ENCODE measurements at places on chromosomes 2 and 18.

GRCh38 chr2:176103742-176104315 lies 3.3 kb upstream of the HOXD11 start:
- DNase-seq: no peak

DNA sequence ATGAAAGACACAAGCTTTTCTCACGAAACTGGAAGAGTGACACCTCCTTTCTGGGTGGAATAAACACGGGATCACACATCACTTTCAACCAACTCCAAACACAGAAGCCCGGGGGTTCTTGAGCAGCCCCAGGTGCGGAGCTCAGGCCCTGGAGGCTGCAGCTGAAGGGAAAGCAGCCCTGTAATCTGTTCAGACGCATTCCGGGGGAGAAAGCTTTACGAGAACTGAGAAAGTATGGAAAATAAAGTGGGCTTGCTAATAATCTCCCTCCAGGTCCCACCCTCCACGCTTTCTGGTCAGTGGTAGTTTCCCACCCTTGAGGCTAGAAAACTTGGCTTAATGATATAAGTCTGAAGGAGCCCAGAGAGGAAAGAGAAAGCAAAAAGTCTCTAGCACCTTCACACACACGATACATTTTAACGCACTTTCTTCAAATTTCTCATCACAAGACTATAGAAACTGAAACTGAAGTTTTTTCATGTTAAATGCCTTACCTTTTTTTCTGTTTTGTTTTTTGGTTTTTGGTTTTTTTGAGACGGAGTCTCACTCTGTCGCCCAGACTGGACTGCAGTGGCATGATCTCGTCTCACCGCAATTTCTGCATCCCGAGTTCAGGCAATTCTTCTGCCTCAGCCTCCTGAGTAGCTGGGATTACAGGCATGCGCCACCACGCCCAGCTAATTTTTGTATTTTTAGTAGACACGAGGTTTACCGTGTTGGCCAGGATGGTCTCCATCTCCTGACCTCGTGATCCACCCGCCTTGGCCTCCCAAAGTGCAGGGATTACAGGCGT lies 141.3 kb downstream of the AFF3 start:
- DNase-seq: no peak

- no peak for DNase-seq
Observed at GRCh38 chr2:127611076-127611925, 34.7 kb upstream of the GPR17 start.

- DNase-seq: no peak
Observed at GRCh38 chr2:42874949-42875801, 82.8 kb upstream of the HAAO start.

DNA sequence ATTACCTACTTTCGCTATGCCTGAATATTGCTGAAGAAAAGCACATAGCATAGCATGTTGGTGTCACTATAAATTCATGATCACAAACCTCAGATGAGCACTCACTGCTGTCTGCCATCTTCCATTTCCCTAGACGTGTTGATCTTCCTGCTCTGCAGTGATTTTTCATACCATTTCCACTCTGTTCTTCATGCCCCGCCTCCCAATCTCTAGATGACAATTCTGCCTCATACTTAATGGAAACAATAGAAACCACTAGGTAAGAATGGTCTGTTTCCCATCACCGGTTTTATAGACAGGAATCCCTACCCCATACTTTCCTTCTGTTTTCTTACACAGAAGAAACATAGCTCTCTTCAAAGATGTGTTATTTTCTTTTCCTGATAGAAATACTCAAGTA lies 63.8 kb downstream of the PIK3C3 start:
- no peak for DNase-seq

- no peak for DNase-seq
Observed at GRCh38 chr2:189347540-189347939, 93.7 kb upstream of the WDR75 start.

DNA sequence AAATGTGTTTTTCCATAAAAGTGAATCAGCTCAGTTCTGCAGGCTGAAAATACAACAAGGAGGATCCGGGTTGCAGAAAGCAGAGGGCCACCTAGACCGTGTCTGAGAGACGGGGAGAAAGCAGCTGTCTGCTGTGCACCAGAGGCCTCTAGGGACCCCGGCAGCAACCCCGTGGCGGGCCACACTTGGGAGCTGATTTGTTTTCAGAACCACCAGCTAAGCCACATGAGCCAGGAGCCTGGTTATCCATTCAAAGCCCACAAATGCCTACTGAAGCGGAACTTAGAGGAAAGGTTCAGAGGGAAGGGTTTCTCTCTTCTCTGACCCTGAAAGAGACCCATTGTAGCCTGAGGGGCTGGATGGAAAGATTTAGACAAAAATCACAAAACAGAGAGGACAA lies 28.4 kb upstream of the ID2 start:
- DNase-seq: no peak

- no peak for DNase-seq
Observed at GRCh38 chr2:73007991-73008765, 63.3 kb downstream of the SFXN5 start.

DNA sequence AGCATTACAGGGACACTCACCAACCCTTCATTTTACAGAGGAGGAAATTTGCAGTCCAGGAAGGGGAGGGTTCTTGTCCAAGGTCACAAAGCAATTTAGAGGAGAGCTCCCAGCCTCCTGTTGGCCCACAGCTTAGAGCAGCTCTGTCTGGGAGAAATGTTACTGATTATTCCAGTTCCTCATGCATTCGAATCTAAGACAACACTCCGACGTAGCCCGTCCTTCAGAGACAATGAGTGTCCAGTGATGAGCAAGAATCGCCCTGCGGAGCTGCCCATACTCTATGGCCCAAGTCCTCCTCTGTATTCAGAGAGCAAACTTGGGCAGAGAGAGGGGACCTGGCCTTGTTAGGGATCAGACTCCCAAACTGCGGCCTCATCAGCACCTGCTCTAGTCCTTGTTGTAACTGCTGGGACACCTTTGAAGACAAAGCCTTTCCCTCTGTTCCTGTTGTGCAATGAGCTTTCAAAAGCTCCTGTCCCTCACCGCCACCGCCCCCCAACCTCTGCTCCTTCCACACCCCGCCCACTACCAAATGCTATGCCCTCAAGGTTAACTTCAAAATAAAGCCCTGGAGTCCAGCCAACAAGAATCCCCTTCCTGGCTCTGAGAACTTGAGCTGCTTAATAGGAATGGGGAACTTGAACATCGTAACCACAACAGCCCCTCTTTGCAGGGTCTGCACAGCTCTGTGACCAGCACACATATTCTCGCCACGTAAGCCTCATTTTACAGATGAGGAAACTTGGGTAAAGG lies 234.8 kb upstream of the SMAD2 start:
- DNase-seq: no peak

- DNase-seq: no peak
Observed at GRCh38 chr2:152126664-152127063, 27.8 kb upstream of the CACNB4 start.

- no peak for DNase-seq
Observed at GRCh38 chr2:209389171-209389618, 34.7 kb upstream of the MAP2 start.

GRCh38 chr18:73990258-73990657 lies 157.4 kb downstream of the FBXO15 start:
- no peak for DNase-seq

GRCh38 chr18:11500153-11501122 lies 109.0 kb upstream of the SLC35G4 start:
- no peak for DNase-seq

DNA sequence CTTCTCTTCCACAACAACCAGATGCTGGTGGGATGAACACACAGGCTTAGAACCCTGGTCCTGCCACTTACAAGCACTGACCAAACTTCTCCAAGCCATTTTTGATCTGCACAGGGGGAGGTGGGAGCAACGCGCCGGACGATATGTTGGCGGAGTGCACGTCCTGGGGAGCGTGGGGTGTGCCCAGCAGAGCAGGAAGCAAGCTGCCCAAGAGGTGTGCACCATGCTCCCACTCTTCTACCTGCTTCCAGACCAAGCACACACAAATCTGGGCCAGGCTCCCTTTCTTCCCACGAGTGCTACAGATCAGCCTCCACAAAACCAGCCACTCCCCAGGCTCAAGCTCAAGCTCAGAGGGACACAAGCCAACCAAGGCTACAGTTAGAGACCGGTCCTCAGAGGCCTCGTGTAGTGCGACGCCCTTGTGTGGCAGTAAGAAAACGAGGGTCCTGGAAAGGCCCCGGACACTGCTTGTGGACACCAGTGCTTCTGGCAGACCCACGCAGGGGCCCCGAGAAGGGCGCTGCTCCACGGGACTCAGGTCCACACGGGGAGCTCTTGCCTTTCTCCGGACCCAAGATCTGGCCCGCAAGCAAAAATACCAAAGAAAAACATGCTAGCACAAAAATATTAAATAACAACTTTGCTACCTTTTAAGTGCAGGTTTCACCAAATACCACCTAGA lies 52.0 kb downstream of the ANO7 start:
- no peak for DNase-seq

DNA sequence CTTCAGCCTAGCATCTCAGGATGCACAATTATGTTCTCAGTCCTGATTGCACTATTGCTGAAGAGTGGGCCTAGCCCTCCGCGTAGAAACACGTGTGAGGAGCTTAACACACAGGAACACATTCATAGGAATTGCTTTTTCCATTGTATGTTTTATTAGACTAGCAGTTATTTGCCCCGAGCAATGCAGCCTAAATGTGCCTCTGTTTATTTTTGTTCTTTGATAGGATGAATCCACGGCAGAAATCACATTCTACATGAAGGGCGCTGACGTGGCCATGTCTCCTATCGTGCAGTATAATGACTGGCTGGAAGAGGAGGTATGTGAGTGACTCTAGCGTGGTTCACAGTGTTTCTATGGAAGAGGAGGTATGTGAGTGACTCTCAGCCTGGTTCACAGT lies 65.9 kb upstream of the NFATC1 start:
- DNase-seq: no peak

DNA sequence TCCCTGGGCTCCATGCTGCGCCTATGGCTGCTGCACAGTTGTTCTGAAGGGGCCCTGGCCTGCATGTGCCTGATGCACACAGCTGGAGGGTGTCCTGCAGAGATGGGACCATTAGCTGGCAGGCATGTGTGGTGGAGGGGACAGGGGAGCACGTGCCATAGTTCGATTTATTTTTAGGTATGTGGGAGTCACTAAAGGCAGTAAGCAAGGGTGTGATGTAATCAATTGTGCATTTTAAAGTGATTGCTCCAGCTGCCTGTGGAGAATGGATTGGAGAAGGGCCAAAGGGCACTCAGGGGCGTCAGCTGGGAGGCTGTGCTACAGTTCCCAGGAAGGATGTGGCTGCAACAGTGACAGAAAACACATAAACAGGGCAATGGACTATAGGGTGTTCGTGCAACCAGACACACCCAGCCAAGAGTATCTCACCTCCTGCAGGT lies 205.1 kb downstream of the ARL4C start:
- no peak for DNase-seq

- DNase-seq: no peak
Observed at GRCh38 chr2:95382192-95382591, 20.3 kb upstream of the FAHD2A start.

- DNase-seq: no peak
Observed at GRCh38 chr2:98880266-98881152, 55.5 kb downstream of the CRACDL start.

- no peak for DNase-seq
Observed at GRCh38 chr2:44758591-44758990, 182.9 kb upstream of the SIX3 start.

- no peak for DNase-seq
Observed at GRCh38 chr2:72579591-72580180, 246.1 kb downstream of the EXOC6B start.

GRCh38 chr18:73366713-73367112 lies 498.9 kb upstream of the NETO1 start:
- DNase-seq: no peak

DNA sequence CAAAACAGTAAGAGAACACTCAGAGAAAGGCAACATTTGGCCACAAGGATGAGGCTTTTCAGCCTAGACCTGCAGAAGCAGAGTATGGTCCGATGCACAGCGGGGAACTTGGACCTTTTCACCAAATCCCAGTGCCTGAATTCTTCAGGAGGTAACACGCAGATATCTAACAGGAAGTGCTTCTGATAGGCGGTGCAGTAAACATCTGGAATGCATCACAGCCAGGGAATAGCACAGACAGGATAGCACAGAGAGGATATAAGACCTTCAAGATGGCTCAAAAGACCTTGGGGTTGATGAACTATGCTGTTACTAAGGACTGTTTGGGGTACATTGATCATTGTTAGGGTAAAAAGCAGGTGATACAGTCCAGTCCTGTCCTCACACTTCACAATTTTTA lies 1.7 kb downstream of the TMEM127 start:
- no peak for DNase-seq

GRCh38 chr18:23918395-23919032 lies 96.0 kb upstream of the TTC39C start:
- DNase-seq: peak; percentile 72

- DNase-seq: no peak
Observed at GRCh38 chr2:233754872-233755611, 5.0 kb upstream of the UGT1A1 start.

DNA sequence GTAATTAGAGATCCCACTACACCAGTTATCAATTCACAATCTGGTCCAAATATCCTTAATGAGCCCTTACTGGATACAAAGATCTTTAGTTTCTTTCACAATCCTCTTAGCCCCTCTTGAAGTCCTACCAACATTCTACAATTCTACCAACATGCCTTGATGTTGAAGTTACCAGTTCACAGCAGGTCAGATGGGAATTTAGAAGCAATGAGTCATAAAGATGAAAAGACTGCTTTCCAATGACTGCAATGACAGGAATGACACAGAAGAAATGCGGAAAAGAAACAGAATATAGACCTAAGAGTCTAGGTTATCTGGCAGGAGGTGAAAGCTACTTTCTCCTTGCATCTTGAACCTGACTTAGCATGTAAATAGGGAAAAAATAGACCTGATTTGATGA lies 24.5 kb downstream of the RTTN start:
- no peak for DNase-seq

DNA sequence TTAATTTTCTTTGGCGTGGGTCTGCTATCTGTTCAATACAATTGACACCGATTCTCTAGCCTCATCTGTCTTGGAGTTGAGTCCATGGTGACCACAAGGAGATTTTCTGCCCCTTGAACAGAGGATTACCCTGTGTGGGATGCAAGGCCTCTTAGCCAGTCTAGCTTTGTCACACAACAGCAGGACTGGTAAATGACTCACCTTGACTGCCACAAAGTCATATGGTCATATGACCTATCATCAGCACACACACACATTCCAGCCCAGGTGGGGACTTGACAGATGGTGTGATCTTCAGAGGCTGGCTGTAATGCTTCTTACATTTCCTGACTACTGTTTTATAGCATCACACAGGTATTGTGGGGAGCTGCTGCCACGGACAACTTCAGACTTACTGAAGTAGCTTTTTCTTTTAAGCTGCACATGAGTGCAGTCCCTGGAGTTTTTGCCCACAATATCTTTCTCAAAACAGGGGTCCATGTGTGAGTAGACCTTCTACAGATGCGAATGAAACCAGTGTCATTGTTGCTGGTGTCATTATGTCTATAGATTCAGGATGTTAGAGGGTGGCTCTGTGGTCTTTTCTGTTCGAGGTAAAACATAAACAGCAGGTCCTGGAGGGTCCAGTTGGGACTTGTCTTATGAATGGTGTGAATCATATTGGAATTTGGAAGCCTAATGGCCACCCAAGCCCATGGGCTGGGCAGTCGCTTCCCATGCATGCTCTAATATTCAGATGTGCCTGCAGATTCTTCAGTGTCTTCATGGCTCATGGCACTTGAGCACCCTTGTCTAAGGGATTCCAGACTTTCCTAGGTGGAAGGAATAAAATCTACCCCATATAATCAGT lies 18.6 kb upstream of the ACOXL start:
- no peak for DNase-seq

- DNase-seq: no peak
Observed at GRCh38 chr2:201266629-201267028, 6.3 kb downstream of the CASP8 start.

Data from activated naive CD4-positive, alpha-beta T cell (primary cell).